ENCODE measurements at places on chromosomes 7 and 10. TPM values are rescaled to one million over a fixed set of nuclear protein-coding genes. Genes with fewer than 3 reads are reported as not detected.

GIMAP4 gene
- not detected for total RNA-seq

PRTFDC1 gene
- total RNA-seq = 25.7 TPM

FANK1 gene
- 2.8 TPM for total RNA-seq

NPSR1 gene
- not detected for total RNA-seq

CCL24 gene
- total RNA-seq = not detected

FZD1 gene
- 5.9 TPM for total RNA-seq

AOAH gene
- 0.51 TPM for total RNA-seq

SMKR1 gene
- total RNA-seq = not detected

GRCh38 chr7:19373334-19373733 is 228.1 kb upstream of the FERD3L start:
- DNase-seq = no peak

- DNase-seq = no peak
These were observed 13.5 kb downstream of the KCNH2 start for GRCh38 chr7:150964593-150965111.

- DNase-seq = no peak
These were observed 792 bp downstream of the ZNF746 start for GRCh38 chr7:149496642-149497391.

DNA sequence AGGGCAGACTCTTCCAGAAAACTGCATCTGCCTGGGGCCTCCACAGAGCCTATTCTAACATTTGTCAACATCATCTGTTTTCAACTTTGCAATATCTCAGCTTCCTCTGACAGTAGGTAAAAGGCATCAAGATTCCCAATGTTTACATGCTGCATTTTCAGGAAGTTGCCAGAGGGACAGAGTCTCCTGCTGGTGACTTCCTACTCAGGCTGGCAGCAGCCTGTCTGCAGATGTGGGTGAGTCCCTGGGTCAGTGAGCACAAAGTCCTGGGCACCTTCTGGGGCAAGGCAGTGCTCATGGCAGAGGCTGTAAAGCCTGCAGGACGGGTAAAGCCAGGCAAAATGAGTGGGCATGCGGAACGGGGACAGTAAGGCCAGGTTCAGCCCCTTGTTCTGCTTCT is 69.4 kb downstream of the EBF3 start:
- DNase-seq = no peak

GRCh38 chr10:76488602-76489001 is 1057.2 kb downstream of the LRMDA start:
- no peak for DNase-seq

DNA sequence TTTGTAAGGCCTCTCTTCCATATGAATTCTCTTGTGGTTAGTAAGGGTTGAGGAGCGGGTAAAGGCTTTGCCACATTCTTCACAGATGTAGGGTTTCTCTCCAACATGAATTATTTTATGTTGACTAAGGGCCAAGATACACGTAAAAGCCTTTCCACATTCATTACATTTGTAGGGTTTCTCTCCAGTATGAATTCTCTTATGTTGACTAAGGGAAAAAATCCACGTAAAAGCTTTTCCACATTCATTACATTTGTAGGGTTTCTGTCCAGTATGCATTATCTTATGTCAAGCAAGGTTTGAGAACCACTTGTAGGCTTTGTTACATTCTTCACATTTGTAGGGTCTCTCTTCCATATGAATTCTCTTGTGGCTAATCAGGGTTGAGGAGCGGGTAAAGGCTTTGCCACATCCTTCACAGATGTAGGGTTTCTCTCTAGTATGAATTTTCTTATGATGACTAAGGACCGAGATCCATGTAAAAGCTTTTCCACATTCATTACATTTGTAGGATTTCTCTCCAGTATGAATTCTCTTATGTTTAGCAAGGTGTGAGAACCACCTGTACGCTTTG is 493.0 kb downstream of the ZNF479 start:
- DNase-seq = no peak

DNA sequence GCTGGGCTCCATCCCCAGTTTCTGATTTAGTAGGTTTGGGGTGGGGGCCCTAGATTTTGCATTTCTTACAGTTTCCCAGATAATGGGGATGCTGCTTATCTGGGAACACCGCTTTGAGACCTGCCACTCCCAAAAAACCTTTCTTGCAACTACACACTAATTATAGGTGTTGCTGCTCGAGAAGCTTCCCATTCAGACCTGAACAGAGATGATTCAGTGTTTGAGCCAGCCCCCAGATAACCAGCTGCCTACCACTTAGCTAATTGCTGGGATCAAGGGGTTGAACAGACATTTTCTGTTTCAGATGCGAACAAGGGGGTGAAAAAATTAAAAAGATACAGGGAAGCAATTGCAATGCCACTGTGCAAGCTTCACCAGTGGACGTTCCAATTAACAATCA is 448.5 kb downstream of the KCNMA1 start:
- DNase-seq = no peak

- no peak for DNase-seq
These were observed 25.8 kb upstream of the PPP2R2D start for GRCh38 chr10:131874991-131875451.

All from epithelial cell of proximal tubule (primary cell).